ENCODE measurements at places on chromosomes 6 and 20. TPM values are rescaled to one million over a fixed set of nuclear protein-coding genes. Genes with fewer than 3 reads are reported as not detected.

Gene CDH22
- polyA plus RNA-seq: 3.7 TPM

DNA sequence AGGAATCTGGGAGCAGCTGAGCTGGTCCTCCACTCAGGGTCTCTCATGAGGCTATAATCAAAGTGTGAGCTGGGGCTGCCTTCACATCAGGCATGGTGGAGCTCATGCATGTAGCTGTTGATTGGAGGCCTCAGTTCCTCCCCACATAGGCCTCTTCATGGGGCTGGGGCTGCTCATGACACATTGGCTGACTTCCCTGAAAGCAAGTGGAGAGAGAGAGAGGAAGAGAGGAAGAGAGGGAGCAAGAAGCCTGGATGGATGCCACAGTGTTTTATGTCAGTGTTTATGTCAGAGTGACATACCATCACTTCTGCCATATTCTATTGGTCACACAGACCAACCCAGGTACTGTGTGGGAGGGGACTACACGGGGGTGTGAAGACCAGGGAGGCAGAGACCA is 43.8 kb downstream of the EYA2 start:
- DNase-seq: no peak

GRCh38 chr20:39916236-39916765 is 772.7 kb downstream of the MAFB start:
- DNase-seq: no peak

DNA sequence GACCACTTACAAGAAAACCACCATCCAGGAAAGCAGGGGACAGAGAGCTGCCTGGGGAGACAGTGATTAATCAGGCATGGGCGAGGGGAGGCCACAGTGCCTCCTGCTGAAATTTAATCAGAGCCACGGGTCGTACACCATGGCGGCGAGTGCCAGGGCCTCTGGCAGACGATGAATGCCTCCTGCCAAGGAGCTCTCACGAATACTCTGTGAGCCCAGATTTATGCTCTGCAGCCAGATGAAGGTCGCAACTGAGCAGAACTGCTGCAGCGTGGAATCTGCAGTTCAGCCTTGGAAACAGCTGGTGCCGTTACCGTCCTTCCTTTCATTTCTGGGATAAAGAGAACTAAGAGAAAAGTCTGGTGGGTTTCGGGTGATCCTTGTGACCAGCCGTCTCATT is 85.6 kb downstream of the BFSP1 start:
- no peak for DNase-seq

DNA sequence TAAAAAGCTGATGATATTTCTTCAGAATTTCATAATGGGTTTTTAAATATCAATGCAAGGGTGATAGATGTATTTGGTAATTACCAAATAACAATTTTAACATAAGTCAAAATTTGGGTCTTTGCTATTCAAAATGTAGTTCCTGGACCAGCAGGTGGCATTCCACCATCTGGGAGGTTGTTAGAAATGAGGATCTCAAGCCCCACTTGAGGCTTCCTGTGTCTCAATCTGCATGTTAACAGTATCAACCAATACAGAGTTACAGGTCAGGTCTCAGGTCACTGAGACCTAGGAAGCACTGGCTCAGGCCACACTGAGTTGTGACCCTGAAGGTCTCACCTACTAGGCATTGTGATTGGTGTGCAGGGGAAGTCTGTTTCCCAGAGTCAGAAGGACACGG is 57.2 kb upstream of the MTRF1L start:
- DNase-seq: no peak
